Jurkat, Clone E6-1 (cell line): ENCODE measurements at places on chromosomes 3 and 15.

DNA sequence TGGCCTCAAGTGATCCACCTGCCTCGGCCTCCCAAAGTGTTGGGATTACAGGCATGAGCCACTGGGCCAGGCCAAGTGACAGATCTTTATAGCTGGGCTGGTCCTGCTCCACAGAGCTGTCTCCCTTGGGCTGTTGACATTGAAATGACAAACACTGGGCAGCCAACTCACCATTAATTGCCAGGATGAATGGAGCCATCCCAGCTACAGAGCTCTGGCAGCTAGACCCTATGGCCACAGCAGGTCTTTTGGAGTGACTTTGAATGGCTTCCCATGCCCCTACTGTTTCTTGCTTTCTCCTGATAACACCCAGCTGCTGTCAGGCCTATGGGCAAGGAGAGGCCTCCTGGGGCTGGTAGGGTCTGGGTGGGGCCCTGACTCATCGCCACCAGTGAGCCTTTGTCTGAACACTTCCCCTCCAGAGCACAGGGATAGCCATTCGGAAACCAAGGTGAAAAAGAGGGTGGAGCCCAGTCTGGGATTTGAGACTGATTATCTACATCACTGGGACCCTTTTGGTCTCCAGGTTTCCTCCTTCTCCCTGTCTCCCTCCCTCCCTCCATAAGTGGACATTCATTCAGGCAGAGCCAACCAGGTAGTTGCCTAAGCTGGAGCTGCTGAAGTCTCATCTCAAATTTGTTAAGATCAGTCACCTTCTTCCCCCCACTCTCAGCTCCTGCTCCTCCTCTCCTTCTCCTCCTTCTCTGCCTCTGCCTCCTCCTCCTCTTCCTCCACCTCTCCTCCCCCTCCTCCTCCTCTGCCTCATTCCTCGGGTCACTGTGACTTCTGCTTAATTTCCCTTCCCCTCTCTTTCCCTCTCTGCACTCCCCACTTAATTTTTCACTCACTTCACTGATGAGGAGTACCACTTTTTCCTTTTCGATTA is 34.0 kb downstream of the BHLHE40 start:
- DNase-seq, result no peak

DNA sequence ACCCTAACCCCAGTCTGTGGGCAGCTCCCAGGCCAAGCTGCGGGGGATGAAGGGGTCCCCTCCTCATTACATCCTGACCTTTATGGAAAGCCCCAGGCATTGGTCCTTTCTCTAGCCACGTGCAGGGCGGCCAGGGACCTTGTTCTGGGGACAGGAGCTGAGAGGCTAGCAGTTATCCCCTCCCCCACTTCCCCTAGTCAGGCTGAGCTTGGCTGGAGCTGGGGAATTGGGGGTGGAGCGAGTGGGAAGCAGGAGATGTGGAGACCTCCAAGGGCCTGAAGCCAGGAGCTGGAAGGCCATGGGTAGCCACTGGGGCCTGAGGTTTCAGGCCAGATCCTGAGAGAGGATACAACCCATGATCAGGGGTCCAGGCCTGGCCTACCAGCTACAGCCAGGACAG is 45.8 kb downstream of the DNAH1 start:
- no peak for DNase-seq

DNA sequence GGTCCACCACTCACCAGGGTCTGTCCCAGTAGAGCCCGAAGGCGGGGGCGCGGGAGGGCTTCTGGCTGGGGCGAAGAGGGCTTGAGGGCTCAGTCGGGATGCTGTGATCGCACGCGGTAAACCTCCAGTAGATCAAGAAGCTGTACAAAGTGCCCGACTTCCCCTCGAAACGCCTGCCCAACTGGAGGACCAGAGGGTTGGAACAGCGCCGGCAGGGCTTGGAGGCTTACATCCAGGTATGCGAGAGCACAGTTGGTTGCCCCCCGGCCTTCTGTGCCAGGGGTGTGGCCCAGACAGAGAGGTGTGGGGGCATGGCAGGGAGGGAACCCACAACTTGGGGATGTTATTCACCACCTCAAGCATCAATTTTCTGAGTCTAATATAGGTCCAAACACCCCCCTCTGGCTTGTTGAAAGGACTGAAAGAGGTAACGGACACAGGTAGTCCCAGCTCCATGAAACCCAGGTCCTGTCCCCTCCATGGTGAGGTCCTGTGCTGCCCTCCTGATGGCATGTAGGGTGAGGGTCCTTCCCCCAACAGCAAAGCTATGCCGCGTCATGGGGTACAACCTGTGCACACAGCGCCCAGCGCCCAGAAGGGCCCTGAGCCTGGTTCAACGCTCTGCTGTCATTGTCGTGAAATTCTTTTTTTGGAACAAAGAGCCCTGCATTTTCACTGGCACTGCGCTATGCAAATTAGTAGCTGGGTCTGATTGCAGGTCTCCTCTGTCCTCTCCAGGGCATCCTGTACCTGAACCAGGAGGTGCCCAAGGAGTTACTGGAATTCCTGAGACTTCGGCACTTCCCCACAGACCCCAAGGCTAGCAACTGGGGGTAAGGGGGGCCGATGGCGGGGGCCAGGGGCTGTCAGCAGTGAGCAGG is 1.2 kb downstream of the SNX22 start:
- DNase-seq, result no peak

- no peak for DNase-seq
These were observed 81.9 kb downstream of the CHL1 start for GRCh38 chr3:278300-279064.
